ENCODE measurements at places on chromosomes 3 and 15. TPM values are rescaled to one million over a fixed set of nuclear protein-coding genes. Genes with fewer than 3 reads are reported as not detected.

DNA sequence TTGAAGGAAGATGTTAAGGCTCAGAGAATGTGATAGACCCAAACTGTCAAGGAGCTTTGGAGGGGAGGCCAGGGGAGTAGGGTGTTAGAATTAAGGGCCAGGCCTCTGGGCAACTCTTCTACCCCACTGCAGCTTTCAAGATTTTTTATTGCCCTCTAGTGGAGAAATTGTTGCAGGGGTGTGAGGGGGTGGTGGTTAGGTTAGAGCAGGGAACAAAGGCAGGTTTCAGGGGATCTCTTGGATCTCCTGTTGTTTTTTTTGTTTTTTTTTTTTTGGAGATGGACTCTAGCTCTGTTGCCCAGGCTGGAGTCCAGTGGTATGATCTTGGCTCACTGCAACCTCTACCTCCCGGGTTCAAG is 1.4 kb upstream of the SEC13 start:
- peaks cover 19% of the 10 kb centered on the region for H3K27me3 ChIP-seq
- no peak overlapping the region for H3K4me3 ChIP-seq
- DNase-seq: peak; percentile 80
- H3K36me3 ChIP-seq: peaks cover 17% of the 10 kb centered on the region

- H3K27me3 ChIP-seq: no peaks in the 10 kb centered on the region
- no peaks in the 10 kb centered on the region for H3K36me3 ChIP-seq
- no peaks in the 10 kb centered on the region for H3K4me1 ChIP-seq
- no peak overlapping the region for H3K27ac ChIP-seq
- H3K4me3 ChIP-seq: no peak overlapping the region
Observed at GRCh38 chr3:2861120-2861519, 249.1 kb downstream of the IL5RA start.

- H3K27ac ChIP-seq: no peak overlapping the region
- H3K4me1 ChIP-seq: peaks cover 1% of the 10 kb centered on the region
- DNase-seq: no peak
Observed at GRCh38 chr3:128554100-128554464, 61.1 kb upstream of the GATA2 start.

DNA sequence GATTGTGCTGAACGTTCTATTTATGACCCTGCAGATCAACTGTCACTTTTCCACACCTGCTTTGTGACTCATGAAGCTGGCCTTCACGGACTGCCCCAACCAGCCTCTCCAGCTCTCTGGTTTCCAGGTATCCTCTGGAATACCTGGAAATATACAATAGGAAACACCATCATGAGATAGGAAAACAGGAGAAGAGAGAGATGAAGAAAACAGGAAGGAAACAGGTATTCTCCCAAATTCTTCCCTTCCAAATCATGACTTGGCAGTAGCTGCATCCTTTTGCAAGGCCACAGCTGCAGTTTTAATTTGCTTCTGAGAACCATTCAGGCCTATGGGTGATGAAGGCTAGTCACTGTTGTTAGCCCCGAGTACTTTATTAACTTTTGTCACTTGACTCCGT is 909.1 kb downstream of the EPHA3 start:
- H3K4me3 ChIP-seq: no peak overlapping the region
- no peak overlapping the region for H3K27ac ChIP-seq
- DNase-seq: no peak
- no peaks in the 10 kb centered on the region for H3K27me3 ChIP-seq
- H3K36me3 ChIP-seq: no peaks in the 10 kb centered on the region
- no peaks in the 10 kb centered on the region for H3K4me1 ChIP-seq

DNA sequence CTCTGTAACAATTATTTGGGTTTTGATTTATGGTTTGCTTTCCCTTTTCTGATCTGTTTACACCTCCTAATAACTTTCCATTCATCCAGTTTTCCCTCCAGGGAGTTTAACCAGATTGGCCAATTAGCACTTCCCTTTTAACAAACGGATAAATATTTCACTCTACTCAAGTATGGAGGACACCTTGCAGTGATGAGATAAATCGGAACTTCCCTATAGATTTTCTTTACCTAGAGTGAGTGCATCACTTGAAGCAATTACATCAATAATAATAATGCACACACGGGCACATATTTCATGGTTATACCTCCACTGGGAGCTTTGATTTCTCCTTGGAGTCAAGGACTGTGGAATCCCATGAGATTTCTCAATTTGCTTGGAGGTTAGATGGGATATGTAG is 239.1 kb upstream of the CFAP20DC start:
- peaks cover 32% of the 10 kb centered on the region for H3K4me1 ChIP-seq
- no peak for DNase-seq
- peaks cover 3% of the 10 kb centered on the region for H3K36me3 ChIP-seq
- no peak overlapping the region for H3K4me3 ChIP-seq
- H3K27me3 ChIP-seq: no peaks in the 10 kb centered on the region

DNA sequence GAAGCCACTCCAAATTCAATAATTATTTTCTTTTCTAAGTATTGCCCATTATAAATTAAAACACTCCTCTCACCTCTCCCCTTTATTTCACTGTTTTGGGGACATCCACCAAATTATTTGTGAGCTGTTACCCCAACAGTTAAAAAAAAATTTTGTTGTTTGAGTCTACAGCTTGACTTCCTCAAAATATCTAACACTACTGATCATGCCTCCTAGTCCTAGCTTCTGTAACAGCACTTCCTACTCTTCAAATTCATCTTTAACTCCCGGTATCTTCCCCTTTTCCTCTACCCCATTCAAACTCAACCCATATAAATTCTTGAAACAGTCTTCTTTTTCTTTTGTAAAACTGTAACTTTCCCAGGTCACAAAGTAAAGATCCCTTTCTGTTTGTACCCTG is 15.9 kb downstream of the PARL start:
- no peak for DNase-seq
- peaks cover 17% of the 10 kb centered on the region for H3K4me1 ChIP-seq
- H3K27ac ChIP-seq: no peak overlapping the region
- H3K4me3 ChIP-seq: no peak overlapping the region
- H3K27me3 ChIP-seq: no peaks in the 10 kb centered on the region

DNA sequence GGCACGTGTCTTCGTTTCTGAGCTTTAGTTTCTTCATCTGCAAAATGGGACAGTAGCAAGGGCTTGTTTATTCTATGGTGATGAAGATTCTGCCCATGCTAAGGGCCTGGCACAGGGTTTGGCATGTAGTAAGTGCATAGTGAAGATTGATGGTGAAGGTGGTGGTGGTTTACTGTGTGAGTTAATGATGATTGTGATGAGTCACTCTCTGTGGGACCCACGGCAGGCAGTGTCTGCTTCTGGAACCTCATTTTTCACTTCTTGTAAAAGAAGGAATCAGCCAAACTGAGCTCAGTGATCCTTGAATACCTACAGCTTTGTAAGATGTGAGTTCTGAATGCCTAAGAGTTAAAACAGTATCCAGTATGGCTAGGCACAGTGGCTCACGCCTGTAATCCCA is 86.2 kb upstream of the LRTM1 start:
- no peaks in the 10 kb centered on the region for H3K27me3 ChIP-seq
- no peak overlapping the region for H3K4me3 ChIP-seq
- no peaks in the 10 kb centered on the region for H3K4me1 ChIP-seq
- H3K27ac ChIP-seq: no peak overlapping the region
- DNase-seq: no peak

DNA sequence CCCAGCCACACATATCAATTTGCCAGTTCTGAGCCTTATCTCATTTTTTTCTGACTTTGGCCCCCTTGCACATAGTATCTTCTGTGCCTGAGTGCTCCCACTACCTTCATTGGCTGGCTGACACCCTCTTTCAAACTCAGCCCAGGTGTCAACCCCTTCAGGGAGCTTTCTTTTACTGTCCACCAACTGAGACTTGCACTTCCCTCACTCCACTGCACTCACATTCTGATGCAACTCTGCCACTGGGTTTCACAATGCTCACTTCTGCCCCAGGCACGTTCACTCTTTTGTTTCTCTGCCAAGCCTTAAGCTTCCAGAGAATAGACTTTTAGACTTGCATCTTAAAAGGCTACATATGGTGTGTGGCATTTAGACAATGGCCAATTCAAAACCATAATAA is 101.5 kb upstream of the CBLB start:
- no peak overlapping the region for H3K4me3 ChIP-seq
- no peaks in the 10 kb centered on the region for H3K4me1 ChIP-seq
- no peak for DNase-seq

Gene ST3GAL6
- not detected for total RNA-seq

Gene LRRC2
- not detected for total RNA-seq

Gene GOLGA6A
- total RNA-seq: not detected

Gene MAGEL2
- total RNA-seq: not detected
